SW480 (cell line): ENCODE measurements at places on chromosomes 2 and 18.

DNA sequence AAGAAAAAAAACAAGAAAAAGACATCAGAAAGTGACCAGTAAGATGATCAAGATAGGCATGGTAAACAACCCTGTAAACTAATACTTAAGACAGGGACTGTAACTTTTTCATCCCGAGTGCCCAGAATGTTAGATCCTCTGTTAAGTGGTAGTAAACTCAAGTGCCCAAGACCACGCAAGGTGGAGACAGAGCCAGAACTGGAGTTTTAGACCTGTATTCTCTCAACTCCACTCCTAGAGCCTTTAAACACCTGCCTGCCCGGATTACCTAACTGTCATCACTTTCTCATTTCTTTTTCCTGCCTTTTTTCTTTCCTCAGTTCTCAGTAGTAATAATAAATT, 75.2 kb upstream of the CDCA7 start:
- no peak for DNase-seq

- DNase-seq, result no peak
These were observed 162.3 kb downstream of the PHLPP1 start for GRCh38 chr18:62877411-62878221.

- DNase-seq, result no peak
These were observed 116.1 kb upstream of the LRRTM1 start for GRCh38 chr2:80420530-80421208.

GRCh38 chr2:149743842-149744448, 156.4 kb upstream of the MMADHC start:
- peak; percentile 26 for DNase-seq

DNA sequence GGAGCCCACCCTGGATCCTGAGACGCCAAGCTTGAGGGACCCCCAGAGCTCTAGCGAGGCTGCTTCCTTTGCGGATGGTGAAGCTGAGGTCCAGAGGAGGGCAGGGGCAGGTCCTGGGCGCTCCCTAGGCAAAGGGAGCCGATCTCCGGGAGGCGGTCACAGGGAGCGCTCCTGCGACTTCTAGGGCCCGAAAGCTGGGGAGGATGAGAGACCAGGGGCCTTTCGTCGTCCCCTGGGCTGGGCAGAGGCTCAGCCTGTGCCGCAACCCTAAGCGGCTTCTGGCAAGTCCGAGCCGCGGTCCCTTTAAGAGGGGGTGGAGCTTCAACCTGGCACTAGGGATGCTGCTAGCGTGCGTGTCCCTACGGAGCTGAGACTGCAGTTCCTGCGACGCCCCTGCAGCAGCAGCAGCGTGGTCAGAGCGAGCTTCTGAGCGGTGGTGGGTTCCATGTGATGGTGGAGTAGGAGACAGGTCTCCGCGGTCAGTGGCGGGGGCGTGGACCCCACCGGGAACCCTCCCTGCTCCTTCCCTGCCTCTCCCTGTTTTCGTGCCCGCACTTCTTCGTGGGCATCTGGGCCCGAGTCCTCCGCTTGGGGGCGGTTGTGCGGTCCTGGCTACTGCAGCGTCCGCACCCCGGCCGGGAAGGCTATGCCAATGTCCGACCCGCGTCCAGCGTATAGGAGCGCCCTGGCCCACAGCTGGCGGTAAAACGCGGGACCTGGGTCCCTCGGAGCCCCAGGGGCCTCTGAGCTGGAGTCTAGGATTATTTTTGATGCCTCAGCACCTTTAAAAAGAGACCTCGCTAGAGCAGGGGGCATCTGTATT, 154.6 kb downstream of the CCDC74A start:
- peak; percentile 86 for DNase-seq

DNA sequence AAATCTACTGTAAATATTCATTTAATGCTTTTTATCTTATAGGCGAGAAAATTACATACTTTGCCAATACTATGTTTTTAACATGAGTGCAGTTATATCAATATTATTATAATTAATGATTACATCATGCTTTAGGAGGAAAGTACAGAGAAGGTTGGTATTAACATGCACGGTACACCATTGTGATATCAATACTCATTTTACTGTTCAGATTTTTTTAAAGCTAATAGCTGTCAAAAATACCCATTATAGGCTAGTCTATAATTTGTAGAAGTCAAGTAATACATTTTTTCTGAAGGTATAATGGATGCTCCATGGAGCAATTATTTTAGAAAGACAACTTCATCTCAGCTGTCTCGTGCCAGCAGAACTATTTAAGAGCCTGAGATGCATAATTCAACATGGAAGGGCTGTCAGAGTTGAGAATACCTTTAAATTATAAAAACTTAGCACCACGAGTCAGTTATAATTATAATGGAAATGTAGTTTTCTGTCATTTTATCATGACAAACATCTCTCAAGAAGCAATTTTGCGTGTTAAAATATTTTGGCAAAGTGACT, 1641.7 kb upstream of the ACVR2A start:
- DNase-seq, result no peak

- no peak for DNase-seq
These were observed 203.6 kb downstream of the MYT1L start for GRCh38 chr2:2127467-2127866.

- no peak for DNase-seq
These were observed 72.5 kb upstream of the CYP1B1 start for GRCh38 chr2:38148501-38148900.

- DNase-seq, result no peak
These were observed 122.9 kb upstream of the KLF7 start for GRCh38 chr2:207288628-207289027.

DNA sequence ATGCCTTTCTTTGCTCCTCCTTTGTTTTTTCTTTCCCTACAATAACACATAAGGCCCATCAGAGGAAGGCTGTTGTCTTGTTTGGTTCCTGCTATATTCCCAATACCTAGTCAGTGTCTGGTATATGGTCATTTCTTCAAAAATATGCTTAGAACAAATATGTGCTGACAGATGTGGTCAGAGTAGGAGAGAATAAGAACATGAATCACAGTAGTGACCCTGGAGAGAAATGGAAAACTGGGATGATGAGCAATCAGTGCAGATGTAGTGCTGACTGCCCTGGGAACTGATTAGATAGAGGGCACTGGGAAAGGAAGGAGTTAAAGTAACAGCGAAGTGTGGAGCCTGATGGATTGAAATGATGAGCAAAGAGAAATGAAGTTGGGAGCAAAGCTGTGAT, 189.4 kb upstream of the LHCGR start:
- no peak for DNase-seq

GRCh38 chr2:2901384-2902345, 476.0 kb downstream of the EIPR1 start:
- DNase-seq, result no peak

GRCh38 chr2:1693723-1694122, 50.6 kb downstream of the PXDN start:
- DNase-seq, result no peak

- DNase-seq, result no peak
These were observed 322.2 kb downstream of the SLC8A1 start for GRCh38 chr2:40129725-40130124.

- DNase-seq, result no peak
These were observed 63.8 kb downstream of the TTC21B start for GRCh38 chr2:165889798-165890197.

DNA sequence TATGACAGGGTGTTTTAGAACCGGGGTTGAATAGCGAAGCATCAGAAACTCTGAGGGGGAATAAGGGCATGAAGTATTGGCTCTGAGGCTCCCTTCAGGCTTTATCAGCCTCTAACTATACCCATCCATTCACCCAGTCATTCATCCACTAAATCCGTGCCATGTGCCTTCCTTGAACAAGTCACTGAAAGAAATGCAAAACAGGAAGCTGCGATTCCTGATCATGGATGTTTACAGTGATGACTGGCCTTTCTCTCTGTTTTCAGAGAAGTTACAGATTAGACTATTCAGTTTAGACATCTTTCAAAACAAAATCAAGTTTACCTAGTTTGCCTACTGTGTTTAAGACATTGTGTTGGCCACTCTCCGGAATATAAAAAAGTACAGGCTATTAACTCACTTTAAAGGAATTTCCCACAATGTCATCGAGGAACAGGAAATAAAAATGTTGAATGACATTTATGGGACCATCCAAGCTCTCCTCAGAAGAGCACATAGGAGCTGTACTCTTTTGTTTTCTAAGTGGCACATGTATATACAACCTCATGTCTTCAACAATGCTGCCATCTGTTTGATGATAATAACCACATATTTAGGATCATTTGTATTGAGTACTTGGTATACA, 43.8 kb upstream of the SLC14A1 start:
- DNase-seq, result no peak

GRCh38 chr2:218853766-218854165, 5.8 kb upstream of the WNT6 start:
- DNase-seq, result peak; percentile 62

GRCh38 chr2:128607440-128607839, 288.8 kb upstream of the HS6ST1 start:
- no peak for DNase-seq

DNA sequence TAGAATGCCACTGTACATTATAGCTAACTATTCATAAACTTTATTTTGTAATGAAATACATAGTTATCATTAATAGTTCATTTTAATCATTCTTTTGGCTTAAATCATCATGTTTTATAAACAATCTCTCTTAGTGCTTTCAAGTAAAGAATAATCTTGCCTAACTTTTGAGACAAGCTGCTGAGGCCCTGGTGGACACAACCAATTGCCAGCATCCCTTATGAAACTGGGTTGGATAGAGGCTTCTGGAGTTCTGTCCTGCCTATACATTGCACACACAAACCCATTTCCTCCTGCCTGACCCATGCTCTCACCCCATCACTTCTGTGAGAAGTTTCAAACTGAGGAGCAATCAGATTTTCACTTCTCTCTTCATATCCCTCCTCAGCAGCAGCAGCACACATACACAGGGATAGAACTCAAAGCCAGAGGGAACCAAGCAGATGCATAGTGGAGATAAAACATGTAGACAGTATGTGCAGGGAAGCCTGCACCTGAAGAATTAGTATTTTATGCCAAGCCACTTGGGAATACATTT, 450.0 kb upstream of the SLC14A2 start:
- no peak for DNase-seq

DNA sequence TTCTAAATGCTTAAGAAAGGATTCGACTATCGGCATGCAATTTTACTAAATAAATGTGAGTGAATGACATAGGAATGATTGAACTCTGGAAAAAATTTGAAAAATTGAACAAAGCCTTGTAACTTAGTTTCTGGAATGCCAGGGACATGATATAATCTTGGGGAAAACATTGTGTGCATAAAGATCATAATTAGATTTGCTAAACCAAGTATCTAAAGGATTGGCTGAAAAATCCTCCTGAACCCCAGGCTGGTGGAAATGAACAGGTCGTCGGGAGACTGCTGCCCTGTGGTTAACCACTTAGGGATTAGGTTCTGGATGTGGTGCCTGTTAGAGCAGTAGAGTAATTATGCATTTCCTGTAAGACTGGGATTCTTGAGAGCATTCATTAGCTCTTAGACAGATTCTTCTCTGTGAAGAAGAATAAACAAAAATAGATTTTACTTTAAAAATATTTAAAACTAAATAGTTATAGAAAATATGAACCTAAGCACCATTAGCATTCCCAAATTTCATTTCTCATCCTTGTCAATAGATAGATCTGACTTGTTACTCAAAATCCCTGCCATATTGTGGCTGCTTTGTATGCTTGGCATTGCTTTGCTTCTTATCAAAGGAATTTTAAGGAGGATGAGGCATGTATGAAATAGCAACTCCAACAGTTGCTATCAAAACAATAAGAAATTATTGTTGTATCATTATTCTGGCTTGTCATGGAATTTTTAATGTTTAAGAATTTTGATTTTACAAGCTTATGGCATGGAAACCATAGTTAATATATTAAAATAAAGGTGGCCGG, 55.9 kb downstream of the LYPD6B start:
- peak; percentile 48 for DNase-seq

GRCh38 chr2:181785691-181786344, 105.5 kb upstream of the NEUROD1 start:
- DNase-seq, result no peak

DNA sequence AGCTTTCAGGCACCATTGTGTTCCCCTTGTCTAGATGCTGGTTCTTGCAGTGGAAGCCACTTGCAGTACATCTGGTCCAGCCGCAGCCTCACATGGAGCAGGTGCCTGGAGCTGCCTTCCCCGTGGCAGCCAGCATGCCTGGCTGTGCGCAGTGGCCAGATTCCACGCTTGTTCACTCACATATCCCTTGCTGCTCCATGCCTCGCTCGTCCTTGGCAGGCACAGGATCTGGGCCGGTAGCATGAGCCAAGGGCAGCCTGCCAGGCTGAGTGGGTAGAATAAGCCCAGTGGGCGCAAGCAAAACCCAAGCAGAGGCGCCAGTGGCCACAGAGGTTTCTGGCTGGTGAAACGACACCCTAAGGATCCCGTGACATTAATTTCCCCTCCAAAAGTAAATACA, 20.6 kb downstream of the TMX3 start:
- no peak for DNase-seq

DNA sequence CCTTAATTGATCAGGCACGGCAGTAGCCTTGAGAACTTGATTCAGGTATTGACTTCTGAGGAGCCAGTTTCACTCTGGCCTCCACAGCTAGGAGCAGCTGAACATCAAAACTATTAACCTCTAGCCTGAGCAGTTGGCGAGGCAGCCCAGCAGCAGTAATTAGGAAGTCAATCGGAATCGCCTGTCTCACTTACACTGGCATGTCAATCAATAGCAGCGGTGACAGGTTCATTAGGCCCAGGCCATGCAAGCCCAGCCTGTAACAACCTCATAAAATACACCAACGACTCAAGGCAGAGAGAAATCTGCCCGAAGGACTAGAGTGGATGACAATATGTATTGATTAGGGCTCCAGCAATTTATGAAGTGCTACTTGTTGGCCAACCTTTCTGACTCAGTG, 255.4 kb upstream of the SKOR2 start:
- no peak for DNase-seq

DNA sequence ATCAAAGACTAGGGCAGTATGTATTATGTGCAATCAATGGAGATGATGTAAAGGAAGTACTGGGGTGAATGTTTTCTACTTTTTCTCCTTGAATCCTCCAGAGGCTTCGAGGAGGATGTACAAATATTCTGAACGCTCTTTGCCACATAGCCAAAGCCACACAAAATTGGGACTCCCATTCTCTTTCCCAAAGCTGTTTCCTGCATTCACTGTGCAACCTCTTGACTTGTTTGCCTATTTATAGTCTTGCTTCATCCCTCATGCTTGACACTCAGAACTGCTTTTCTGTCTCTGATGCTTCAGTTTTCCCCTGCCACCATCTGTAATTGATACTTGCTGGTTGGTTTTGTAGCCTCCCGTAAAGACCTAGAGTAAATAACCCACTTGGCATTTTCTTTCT, 208.2 kb upstream of the RBMS1 start:
- no peak for DNase-seq
